ENCODE measurements at places on chromosomes 13 and 19.

DNA sequence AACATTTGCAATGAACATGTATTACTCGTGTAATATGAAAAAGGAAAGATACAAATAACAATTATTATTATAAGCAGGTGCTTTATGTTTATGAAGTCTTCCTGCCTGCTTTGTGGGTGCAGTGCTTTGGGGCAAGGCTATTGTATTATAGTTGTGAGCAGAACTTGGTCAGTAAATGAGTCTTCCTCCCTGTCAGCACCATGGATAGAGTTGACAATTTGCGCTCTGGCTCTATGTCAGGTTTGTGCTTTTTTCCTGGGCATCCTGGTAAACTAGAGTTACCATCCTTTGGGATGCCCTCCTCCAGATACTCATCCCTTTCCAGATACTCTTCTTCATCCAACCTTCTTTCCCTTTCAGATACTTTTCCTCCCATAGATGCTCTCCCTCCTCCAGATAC is 19.6 kb downstream of the ERICH6B start:
- no peak for DNase-seq

DNA sequence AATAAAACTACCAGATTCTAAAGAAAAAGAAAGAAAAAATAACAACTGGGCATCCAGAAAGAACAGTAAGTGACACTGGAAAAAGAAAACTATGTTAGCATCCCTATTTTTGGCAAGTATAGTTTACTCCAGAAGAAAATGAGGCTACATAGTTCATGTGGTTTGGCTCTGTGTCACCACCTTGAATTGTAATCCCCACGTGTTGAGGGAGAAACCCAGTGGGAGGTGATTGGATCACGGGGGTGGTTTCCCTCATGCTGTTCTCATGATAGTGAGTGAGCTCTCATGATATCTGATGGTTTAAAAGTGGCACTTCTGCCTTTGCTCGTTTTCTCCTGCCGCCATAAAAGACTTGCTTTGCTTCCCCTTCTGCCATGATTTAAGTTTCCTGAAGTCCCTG is 76.9 kb downstream of the ITGBL1 start:
- no peak for DNase-seq

GRCh38 chr13:95656386-95657015 is 12.0 kb upstream of the DZIP1 start:
- DNase-seq = no peak

- DNase-seq = no peak
Measured at GRCh38 chr19:49676136-49676783, 811 bp upstream of the PRMT1 start.

DNA sequence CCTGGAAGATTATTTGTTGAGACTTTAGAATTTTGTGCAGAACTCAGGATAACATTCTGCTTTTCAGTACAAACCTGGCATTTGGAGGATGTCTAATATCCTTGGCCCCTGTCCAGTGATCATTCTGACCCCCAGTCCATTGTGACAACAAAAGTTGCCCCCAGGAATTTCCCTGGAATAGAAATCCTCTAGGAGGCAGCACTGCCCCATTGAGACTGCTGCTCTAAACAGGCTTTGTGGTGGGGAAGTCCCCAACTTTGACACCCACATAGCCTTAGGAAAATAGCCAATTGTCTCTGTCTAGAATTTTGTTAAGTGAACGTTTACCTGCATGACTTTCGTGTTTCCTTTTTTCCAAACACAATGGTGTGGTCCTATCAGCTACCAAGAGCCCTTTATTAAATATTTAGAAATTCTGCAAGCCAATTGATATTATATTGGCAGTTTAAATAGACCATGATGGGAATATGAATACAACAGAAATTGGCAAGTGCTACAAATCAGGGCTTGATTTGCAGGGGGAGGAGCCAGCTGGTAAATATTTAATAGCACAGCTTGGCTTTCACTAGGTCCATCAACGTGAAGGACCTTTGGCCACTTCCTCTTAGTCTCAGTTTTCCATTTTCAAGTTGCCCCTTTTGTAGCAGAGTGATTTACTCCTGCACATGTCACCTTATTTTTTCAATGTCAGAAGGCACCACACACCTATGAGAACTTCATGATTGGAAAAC is 451.7 kb downstream of the EFNB2 start:
- peak; percentile 65 for DNase-seq

- no peak for DNase-seq
Measured at GRCh38 chr19:15330801-15331418, 1.4 kb downstream of the BRD4 start.
